ENCODE measurements at places on chromosomes 13 and 19.

DNA sequence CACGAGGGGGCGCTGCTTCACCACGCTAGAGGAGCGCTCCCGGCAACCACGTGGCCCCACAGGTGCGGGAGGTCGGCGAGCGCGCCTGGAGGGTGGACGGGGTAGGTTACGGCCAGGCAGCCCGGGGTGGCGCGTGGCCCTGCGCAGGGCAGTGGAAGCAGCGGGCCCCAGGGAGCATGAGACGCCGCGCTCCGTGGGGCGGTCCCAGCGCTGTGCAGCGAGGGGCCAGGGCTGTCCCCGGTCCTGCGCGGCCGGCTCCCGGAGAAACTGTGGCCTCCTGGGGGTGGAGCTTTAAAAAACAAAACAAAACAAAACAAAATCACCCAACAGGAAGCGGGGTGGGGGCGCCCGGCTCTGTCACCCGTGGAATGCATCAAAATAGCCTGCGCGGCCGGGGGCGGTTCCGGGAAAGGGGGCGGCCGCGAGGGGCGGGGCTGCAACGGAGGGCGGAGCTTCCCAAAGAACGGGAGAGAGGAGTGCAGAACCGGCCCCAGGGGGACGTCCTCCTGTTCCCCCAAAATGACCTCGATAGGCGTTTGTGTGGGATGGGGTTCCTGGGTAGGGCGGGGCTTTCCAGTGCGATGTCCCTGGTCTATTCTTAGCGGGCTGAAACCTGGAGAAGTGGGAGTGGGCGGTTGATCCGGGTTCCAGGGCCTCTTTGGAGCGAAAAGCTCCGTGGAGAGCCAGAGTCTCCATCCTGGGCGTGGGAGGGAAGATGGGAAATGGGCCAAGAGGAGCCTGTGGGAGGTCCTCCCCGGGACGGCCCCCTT, 27.3 kb downstream of the NUMBL start:
- DNase-seq, result peak; percentile 53

- DNase-seq, result peak; percentile 37
Measured at GRCh38 chr19:54684527-54684926, 21.7 kb downstream of the LILRB4 start.

GRCh38 chr19:34178274-34178610, 5.9 kb downstream of the LSM14A start:
- no peak for DNase-seq

GRCh38 chr13:55230570-55230908, 1910.2 kb upstream of the PRR20A start:
- no peak for DNase-seq

DNA sequence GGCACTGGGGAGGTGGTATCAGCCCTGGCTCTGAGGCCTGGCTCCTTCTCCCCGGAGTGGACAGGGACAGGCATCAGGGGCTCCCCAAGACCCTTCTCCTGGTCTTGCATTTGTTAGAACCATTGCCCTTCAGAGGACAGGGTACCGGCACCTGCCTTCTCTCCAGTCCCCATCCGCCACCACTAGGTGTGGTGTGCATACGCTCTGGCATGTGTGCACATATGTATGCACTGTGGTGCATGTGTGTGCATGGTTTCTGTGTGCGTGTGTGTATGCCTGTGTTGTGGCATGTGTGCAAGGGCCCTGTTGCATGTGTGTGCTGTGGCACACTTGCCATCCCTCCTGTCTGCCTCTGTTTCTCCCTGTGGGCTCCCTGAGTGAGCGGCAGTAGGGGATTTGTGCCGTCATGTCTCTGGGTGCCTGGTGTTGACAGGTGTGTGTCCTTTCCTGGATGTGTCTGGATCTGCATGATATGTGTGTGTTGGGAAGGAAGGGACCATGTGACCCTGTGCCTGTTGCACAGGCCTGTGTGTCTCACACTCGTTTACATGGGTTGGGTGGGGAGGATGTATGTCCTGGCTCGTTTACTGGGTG, 9.3 kb downstream of the KCTD15 start:
- DNase-seq, result no peak

GRCh38 chr19:32201636-32202051, 143.8 kb upstream of the ZNF507 start:
- no peak for DNase-seq

DNA sequence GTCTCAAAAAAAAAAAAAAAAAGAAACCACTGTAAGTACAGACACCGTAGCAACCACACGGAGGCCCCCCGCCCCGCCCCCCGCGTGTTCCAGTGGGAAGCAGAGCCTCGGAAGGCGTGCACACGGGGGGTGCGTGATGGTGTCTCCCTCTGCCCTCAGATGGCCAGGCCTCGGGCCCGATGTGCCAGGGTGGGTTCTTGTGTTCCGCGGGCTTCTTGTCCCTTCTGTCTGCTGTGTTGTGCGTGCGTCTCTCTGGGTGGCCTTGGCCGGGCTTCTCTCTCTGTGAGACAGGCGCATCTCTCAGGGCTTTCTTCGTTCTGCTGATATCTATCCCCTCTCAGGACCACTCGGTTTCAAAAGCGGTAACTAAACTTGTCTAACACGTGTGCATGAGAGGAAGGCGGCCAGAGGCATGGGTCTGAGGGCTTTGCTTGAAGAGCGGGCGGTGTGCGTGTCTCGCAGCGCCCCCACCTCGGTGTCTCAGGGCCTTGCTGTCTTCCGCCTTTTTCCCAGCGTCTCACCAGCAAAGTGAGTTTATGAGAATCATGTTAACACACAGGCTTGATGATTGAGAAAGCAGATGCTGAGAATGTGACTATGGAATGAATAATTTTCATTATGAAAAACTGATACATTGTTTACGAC, 12.6 kb downstream of the ATP11A start:
- DNase-seq, result no peak

GRCh38 chr13:66577358-66577757, 652.8 kb downstream of the PCDH9 start:
- no peak for DNase-seq

GRCh38 chr13:64165826-64166225, 2750.2 kb upstream of the PCDH20 start:
- DNase-seq, result no peak

DNA sequence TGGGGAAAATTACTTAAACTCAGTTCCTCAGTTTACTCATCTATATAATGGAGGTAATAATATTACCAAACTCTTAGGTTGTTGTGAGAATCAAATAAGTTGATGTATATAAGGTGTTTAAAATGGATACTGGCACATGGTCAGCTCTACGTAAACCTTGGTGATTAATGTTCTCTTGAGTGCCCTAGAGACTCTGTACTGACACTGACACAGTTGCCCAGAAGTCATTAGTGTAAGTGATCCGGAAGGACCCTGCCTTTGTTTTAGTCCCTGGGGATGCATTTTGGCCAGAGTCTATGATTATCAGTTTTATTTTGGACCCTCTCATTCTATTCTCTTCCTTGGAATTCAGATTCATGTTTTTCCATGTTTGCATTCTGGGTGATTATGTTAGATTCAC, 31.9 kb downstream of the CHST8 start:
- no peak for DNase-seq

DNA sequence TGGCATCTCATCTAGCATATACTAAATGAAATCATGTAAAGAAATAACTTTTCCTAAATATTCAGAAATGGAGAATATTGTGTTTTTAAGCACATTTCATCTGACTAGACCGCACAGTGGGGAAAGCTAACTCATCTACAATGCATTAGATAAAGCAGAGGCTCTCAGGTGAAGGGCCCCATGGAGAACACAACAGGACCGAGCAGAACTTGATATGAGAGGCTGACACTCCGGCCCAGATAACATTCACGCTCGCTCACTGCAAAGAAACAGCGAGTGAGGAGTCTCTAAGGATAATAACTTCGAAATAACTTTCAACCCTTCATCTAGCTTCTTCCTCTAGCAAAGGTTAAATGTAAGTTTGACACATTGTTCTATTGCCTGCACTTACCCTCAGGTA, 130.6 kb downstream of the PCDH9 start:
- DNase-seq, result no peak

DNA sequence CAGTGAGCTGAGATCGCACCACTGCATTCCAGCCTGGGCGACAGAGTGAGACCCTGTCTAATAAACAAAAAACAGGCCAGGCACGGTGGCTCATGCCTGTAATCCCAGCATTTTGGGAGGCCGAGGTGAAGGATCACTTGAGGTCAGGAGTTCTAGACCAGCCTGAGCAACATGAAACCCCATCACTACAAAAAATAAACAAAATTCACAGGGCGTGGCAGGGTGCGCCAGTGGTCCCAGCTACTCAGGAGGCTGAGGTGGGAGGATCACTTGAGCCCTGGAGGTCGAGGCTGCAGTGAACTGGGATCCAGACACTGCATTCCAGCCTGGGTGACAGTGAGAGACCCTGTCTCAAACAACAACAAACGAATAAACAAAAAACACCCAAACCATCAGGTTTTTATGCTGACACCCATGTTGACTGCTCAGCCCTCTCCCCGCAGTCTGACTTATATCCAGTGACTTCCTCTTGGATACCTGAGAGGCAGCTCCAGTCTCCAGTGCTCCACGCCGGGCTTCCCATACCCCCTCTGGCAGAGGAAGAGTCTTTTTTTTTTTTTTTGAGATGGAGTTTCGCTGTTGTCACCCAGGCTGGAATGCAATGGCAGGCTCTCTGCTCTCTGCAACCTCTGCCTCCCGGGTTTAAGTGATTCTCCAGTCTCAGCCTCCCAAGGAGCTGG, 17.7 kb downstream of the WTIP start:
- no peak for DNase-seq

GRCh38 chr19:33731881-33732280, 64.8 kb upstream of the KCTD15 start:
- DNase-seq, result no peak

GRCh38 chr19:4547303-4548237, 7.7 kb upstream of the LRG1 start:
- no peak for DNase-seq

DNA sequence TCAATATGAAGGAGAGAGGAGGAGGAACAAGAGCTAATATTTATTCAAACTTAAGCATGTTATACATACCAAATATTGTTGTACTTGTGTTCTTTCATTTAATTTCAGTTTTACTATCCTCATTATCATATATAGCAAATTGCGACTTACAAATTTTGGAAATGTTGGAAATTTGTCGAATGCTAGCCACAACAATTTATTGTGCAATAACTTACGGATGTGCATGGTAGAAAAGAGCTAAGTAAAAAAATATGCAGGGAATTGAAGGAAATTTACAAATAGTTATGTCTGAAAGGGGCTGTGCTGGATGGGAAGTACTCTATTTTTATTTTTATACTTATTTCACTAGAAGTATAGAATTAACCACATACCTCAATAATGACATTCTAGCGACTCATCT, 376.3 kb downstream of the PCDH20 start:
- DNase-seq, result no peak

DNA sequence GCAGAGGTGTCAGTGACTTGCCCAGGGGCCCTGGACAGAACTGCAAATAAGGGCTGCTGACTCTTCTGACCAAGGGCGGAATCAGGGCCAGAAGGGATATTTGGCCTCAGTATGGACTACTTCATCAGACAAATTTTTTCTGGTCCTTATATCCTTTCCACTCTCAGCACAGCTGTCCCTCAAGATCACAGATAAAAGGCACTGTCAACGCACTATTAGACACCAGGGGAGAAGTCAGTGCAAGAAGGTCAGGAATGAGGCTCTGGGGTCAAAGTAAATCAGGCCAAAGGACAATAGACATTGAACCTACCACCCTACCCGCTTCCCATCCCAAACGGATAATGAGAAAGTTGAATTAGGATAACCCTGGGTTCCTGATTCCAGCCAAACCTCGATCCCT, 657.6 kb downstream of the UQCRFS1 start:
- DNase-seq, result no peak

- DNase-seq, result no peak
Measured at GRCh38 chr13:57675526-57675925, 44.0 kb downstream of the PCDH17 start.

GRCh38 chr19:38592940-38593339, 24.8 kb downstream of the MAP4K1 start:
- no peak for DNase-seq

- no peak for DNase-seq
Measured at GRCh38 chr19:48997972-48998371, 4.3 kb downstream of the RUVBL2 start.

GRCh38 chr13:69545551-69545950, 562.1 kb upstream of the ATXN8OS start:
- DNase-seq, result no peak

- no peak for DNase-seq
Measured at GRCh38 chr19:16146112-16146511, 2.6 kb downstream of the HSH2D start.

GRCh38 chr19:18278521-18279265, 2.7 kb downstream of the JUND start:
- DNase-seq, result no peak

- DNase-seq, result no peak
Measured at GRCh38 chr13:39036212-39036611, 1.7 kb downstream of the PROSER1 start.

GRCh38 chr19:7849631-7849999, 19.6 kb downstream of the EVI5L start:
- no peak for DNase-seq

DNA sequence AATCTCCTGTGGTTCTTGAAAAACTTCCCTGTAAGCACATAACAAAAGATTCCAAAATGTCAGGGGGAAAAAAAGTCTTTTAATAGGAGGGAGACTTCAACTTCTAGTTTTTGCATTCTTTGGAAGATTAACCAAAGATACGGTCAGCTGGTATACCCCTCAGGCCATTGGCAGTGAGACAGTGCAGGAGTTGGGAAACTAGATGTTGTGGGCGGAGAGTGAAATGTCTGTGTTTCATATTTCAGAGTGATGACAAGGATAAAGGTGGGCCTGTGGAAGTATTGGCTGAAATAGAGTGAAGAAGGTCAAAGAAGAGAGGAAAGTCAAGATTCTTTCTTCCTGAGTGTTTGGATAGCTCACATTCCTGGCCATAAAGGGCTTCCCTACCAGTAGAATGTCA, 40.8 kb downstream of the CYP2B6 start:
- DNase-seq, result no peak

GRCh38 chr19:46298479-46299003, 1.7 kb downstream of the HIF3A start:
- DNase-seq, result no peak

DNA sequence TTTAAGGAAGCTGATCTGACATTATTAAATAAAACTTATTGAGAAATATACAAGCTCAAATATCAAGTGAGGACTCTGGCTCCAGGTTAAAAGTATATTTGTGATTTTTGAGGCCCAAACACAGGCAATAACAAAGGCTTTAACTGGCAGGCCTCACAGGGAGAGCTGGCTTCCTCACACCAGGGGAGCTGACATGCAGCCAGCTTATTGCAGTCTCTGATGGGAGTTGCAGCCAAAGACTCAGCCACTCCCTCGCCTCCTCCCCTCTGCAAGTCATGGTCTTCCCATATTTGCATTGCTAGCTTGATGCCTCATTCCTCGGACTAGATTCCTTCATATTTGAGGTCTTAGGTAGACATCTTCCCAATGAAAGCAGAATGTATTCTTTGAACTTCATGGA, 647.1 kb upstream of the SLITRK6 start:
- DNase-seq, result no peak

DNA sequence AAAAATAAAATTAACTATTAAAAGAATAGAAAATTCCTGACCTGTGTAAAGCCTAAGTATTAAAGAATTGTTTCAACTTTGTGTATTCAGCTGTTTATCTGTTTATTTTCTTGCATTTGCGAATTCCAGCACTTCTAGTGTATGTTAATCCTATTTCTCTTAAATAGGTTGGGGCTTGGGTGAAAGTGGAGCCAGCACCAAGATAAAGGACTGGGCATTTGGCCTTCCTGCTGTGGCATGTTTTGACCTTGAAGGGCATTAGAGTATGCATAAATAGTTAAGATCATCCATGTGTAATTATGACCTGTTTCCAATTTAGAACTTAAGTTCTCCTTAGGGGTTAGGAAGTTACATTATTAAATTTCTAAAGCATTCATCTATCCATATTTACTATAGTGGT, 151.3 kb downstream of the NBEA start:
- no peak for DNase-seq

GRCh38 chr13:24925318-24926231, 161.6 kb downstream of the RNF17 start:
- no peak for DNase-seq
